ENCODE measurements at places on chromosomes 16 and 17.

DNA sequence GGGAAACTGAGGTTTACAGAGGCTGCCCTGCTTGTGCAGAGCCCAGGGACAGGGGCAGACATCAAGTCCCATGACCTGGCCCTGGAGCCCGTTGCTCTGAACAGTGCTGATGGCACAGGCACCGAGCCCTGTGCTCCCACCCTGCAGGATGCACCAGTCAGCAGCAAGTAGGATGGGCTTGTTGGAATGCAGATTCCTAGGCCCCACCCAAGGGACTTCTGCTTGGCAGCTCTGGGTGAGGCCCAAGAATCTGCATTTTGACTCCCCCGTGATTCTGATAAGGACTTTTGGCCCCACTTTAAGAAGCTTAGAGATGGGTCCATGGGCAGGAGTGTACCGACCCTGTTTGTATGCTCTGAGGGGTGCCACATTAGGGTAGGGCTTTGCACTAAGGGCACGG is 23.3 kb downstream of the LASP1 start:
- DNase-seq, result no peak

- no peak for DNase-seq
Observed at GRCh38 chr16:11674818-11675560, 6.7 kb downstream of the SNN start.

- no peak for DNase-seq
Observed at GRCh38 chr16:81532491-81533174, 88.0 kb downstream of the CMIP start.

- no peak for DNase-seq
Observed at GRCh38 chr17:62030264-62030663, 34.8 kb downstream of the MED13 start.

GRCh38 chr16:17370223-17370707 is 100.5 kb downstream of the XYLT1 start:
- DNase-seq, result no peak

GRCh38 chr17:5329784-5330557 is 47.9 kb downstream of the RABEP1 start:
- no peak for DNase-seq

DNA sequence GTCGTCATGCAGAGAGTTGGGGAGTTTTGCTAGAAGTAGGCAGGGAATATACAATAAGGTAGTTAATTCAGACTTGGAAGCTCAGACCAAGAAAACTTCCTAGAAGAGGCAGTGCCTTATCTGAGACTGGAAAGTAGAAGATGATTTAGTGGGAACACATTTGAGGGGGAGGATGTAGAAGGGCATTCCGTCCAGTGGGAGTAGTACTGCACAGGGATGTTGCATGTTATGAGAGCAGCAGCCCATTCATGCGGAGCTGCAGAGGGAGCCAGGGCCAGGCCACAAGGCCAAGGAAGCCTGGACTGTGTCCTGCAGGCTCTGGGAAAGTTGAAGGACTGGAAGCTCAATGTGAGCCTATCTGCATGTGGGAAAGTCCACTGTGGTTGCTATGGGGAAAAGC is 344.5 kb upstream of the EEF2KMT start:
- no peak for DNase-seq

DNA sequence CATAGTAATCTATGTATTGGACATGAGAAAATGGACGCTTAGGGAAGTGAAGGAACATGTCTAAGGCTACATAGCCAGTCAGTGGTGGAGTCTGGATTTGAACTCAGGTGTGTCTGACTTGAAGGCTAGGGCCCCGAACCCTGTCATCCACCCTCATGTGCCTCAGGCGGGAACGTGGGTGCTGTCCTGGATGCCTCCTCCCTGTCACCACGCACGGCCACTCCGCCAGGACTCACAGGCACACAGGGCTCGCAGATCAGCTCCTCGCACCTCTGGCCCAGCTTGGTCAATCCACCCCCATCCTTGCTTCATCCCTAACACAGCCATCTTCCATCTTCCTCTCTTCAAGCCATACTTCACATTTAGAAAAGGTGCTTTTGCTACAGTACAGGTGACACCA is 154.7 kb downstream of the KCNJ12 start:
- no peak for DNase-seq

Data from T follicular helper cell (primary cell).